ENCODE measurements at places on chromosomes 7 and 10.

DNA sequence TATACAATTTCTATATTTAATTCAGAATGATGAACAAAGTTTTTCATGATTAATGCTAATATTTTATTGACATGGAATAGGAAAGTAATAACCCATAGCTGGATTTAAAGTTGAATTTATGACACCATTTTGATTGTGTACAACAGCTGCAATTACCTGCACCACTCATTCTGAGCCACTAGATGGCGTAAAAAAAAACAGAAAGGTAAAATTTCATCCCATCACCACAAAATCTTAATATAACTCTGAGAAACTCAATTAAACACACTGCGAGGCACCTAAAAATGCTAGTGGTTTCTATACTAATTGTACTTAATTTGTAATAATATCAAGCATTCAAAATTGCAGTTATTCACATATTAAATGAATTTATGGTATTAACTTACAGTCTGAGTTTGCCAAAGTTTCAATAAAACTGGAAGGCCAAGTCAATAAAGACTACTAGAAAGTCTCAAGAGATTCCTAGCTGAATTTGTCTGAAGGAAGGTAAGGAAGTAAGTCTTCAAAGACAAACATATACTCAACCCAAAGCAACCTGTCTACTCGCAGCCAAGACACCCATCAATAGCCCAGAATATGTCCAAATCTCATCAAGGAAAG, 182.5 kb downstream of the SKAP2 start:
- DNase-seq = no peak

DNA sequence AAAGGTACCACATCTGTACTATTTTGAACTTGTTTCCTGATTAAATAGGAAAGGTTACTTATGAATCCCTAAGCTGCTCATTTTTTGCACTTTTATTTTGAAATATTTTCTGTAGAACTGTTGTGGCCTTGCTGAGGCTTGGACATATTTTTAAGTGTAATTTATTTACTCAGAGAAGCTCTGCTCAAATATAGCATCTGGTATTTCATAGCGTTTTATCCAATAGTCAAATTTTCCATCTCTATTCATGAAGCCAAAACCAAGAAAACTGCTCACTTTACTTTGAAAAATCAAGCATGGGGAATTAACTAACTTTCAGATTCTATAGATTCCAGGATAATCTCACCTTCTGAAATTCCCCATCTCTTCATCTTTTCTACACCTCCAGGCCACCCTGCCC, 6.6 kb upstream of the FAM3C start:
- no peak for DNase-seq

GRCh38 chr7:135169964-135170273, 588 bp downstream of the CYREN start:
- no peak for DNase-seq

DNA sequence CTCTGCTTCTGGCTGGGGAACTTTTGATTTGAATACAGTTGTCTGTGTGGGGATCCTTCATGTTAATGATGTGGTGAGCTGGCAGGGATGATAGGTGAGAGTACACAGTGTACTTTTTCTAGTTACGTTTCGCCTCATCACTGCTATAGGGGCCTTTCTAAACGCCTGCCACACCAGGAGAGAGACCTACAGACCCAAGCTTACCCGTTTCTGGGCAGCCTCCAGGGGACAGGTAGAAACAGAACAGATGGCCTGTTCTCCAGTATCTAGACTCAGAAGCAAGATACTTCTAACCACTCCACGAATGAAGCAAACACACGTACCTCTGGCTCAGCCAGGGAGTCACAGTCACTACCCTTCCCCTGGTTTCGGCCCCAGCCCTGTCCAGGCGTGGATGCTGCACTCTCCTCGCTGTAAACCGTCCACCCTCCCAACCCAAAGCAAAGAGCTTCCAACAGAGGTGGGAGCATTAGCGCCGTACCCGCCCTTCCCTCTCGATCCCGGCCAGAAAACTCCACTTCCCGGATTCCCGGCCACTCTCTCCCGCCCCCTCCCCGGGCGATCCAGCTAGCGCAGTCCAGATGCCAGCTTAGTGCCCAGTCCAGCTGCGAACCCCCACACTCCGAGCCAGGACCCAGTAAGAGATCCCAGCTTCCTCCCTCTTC, 1.2 kb downstream of the CCDC6 start:
- no peak for DNase-seq

GRCh38 chr7:25495342-25496250, 267.3 kb upstream of the NPVF start:
- DNase-seq = no peak

DNA sequence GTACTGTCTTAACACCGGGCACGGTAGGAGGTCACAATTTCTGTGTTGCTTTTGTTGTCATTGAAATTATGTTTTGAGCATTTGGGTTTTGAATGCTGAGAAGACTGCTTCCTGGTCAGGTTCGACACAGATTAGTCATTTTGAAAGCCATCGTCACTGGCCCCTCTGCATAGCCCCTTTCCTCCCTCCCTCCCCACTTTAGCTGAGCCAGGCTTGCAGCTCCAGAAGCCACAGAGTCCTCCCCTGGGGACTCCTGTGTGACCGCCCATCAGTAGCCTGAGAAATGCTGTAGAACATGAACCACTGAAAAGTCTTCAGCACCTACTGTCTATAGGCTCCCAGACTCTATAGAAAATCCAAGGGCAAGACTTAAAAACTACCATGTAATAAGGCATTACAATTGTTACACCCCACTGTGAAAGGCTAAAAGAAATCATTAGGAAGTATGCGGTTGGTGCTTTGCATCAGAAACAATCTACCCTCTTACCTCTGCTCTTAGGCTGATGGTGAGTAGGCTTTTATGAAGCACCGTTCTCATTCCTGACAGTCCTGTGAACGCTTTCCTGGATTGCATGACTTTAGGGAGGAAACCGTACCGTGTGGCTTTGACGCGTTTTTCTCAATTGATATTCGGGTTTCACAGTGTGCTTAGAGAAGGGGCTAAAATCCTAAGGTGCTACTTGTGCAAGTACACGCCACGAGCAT, 24.8 kb downstream of the JCAD start:
- no peak for DNase-seq

DNA sequence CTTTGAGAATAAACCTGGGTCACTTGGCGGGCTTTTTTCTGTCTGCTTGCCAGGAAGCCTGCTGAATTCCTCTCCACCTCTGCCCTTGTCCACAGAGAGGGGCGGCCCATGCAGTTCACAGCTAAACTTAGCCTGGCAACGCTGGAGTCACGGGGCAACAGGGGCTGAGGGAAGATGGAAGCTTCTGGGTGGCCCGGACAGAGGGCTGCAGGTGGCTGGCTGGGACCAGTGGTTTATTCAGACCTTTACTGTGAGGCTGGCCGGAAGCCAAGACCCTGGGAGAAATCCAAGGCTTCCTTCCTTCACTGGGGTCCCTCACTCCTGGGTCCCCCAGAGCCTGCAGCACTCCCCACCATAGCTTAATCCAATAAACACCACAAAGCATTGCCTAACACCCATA, 17.0 kb downstream of the ITPRIP start:
- DNase-seq = no peak

DNA sequence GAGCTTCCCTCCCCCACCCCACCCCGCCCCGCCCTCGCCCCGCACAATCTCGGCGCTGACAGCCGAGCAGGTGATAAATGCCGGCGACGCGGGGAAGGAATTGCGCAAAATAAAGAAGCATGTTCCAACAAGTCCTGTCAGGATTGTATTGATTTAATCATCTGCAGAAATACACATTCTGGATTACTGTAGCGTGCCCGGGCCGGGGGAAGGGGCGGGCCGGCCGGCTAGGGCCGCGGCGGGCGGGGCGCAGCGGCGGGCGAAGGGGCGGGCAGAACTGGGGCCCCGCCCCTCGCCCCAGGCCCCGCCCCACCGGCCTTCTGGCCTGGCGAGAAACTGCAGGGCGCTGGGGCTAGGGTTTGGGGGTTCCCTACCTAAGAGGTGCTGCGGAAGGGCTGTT, 88.9 kb upstream of the PAX2 start:
- no peak for DNase-seq

DNA sequence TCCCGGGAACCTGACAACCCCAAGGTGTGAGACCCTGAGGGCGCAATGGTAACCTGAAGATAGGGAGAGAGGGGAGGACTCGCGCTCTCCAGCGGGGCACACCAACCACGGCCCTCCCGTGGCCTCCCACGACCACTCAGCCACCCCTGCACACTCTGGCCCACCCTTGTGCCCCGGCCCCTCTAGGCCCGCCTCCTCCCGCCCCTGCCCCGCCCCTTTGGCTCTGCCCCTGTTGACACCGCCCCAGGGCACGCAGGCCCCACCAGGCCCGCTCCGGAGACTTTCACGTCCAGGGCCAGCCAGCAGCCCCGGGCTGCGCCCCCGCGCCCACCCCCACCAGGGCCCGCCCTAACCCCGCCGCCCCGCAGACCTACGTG, 10.9 kb downstream of the ATG9B start:
- DNase-seq = no peak

DNA sequence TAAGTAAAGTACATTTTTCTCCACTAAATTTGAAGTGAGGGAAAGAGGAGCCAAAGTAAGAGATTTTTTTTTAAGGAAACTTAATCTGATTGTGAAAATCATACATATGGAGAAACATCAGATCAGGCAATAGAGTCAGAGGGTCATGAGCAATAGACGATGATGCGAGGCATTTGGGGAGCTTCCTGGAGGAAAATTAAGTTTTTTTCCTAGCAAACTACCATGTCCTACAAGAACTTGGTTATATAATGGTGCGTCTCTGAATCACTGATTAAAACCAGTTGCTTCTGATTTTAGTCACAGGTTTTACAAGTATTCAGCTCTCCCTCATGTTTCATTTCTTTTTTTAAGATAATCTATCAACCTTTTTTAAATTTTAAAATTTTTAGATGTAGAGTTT, 52.1 kb upstream of the MTURN start:
- no peak for DNase-seq

DNA sequence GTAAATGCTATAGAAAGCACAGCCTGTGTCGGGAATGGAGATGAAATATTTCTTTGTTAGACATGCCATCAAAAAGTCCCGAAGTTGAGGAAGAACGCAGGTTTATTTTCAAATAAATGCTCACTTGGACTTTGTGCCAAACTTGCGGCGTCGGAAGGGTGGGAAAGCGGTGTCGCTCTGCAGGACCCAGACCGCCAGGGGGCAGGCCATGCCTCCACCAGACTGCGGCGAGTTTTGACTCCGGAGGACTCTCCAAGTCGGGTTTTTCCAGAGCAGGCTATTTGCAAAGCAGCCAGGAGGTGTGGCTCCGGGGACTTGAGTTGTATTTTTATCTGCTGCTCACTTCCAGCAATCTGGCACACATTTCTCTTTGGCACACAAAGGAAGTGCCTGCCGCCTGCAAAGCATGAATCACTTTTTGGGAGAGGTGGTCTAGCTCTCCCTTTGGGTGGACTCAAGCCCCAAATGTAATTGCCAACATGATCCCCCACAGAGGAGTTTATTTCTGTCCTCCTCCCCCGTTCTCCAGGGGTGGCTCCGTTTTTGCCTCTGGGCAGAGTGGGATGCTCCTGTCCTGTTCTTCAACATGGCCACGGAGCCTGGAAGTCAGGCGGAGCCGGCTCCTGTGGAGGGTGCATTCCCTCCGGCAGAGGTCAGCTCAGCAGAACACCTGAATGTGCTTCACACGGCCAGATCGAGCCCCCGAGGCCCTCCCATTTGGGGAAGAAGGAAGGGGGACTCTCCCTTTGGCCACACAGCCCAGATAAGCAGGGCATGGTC, 82.3 kb upstream of the GPR26 start:
- DNase-seq = peak; percentile 5

DNA sequence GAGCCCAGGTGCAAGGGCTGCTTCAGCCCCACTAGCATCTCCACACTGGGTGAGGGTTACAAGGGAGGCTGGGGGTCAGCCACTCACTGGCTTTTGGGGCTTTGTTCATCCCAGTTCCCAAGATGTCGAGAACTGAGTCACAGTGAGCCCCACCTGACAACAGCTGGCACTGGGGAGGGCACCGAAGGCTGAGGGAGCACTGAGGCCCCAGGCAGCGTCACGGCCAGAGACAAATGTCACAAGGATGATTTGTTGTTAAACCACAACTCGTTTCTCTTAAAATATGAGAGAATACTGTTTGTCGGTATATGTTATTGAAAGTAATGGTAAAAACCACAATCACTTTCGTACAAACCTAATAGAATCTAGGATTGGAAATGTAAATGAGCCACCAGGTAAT, 219.9 kb downstream of the CELF2 start:
- DNase-seq = no peak

DNA sequence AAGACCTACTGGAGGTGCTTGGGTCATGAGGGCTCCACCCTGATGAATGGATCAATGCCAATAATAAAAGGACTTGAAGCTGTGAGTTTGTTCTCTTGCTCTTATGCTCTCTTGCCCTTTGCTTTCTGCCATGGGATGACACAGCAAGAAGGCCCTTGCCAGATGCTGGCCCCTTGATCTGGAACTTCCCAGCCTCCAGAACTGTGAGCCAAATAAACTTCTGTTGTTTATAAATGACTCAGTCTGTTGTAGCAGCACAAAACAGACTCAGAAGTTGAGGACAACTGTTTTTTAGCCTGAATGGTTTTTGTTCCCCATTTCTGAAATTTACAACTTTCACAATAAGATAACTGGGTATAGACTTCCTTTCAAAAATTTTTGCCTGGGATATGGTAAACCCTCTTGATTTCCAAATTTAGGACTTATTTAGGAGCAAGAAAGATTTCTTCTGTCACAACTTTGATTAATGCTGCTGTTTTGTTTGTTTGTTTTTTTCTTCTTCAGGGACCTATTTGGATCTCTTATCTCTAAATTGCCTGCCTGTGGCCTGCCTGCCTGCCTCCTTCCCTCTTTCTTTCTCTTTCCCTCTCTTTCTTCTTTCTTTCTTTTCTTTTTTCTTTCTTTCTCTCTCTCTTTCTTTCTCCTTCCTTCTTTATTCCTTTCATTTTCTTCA, 12.1 kb downstream of the ENTPD1 start:
- no peak for DNase-seq

- DNase-seq = no peak
Observed at GRCh38 chr10:43598446-43598845, 7.8 kb upstream of the ZNF485 start.

DNA sequence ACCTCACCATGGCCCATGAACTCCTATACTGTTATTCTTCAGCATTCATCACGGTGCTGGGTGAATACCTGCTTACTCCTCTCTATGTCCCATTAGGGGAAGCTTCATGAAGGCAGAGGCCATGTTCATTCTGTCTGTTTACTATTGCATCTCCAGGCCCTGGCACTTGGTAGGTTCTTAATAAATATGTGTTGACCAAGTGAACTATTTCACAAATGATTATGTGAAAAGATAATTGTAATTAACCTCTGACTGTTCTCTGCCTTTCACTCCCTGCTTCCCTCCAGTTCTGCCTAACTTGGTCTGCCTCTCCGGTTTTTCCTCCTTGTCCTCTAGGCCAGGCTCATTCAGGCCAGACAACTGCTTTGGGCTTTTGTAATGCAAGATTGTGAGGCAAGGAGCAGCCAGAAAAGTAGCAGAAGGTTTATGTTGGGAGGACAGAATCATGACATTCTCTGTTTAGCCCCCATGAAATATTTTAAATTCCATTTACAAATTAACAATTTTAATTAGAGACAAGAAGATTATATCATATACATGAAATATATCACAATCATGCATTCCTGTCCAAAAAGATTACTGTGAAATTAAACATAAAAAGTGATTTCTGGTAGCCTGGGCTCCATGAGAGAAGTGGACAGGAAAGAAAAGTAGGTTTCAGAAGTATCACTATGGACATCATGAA, 42.1 kb upstream of the PLXNA4 start:
- DNase-seq = no peak

All from stimulated activated CD4-positive, alpha-beta T cell treated with anti-CD3 and anti-CD28 coated beads, Interleukin-1b, Interleukin-23, amount 100 ng/mL, for 1 hour (primary cell).